ENCODE measurements at places on chromosomes 2 and 18.

DNA sequence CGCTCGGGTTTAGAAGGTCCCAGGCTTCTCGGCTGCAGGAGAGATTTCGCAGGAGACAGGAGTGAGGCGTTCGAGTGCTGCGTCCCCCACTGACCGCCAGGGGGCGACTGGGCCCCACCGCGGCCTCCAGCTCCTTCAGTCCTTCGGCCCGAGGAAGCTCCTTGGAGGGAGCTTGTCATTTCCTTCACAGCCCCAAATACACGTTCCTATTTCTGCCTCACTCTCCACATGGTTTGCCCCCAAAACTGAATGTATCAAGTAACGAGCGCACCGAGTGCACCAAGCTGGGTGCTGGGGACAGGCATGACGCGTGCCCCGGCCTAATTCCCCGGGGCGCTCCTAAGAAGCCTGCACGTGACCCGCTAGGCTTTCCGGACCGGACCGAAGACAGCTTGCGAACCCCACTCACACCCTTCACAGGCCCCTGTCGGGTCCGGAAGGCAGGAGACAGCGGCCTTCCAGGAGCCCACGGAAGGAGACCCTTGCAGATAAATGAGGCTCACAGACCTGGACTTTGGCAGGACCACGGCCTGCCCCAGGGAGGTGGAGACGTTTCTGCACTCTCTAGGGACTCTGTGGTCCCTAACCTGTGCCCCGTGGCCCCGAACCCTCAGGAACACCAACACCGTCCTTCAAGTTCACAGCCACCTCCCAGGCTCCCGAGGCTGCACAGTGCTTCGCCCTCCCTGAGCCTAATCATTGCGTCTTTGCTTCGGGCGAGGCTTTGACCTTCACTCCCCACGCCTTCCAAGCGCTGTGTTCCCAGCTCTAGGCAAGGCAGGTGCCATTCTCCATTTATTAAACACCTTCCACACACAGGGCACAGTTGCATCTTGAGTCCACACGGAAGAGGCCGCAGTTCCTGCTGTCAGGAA, 13.0 kb upstream of the FAHD2A start:
- peak; percentile 81 for DNase-seq

DNA sequence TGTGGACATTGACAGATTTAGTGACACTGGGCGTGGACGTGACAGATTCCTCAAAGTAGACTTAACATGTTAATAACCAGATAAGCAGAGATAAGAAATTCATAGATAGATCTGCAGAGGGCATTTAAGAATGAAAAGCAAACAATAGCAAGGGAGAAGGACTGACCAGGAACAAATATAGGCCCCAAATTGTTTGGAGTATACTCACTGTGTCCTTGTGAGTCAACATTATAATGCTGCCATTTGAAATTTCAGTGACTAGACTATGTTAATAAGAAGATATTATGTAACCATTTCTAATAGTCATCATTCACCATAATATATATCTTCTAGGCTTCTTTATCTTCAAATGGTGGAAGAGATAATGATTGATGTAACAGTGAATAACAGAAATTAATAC, 78.1 kb upstream of the SLC38A11 start:
- DNase-seq, result no peak

GRCh38 chr18:79460481-79461300, 65.0 kb downstream of the NFATC1 start:
- DNase-seq, result peak; percentile 90

GRCh38 chr18:2114765-2115164, 456.5 kb downstream of the METTL4 start:
- DNase-seq, result no peak

DNA sequence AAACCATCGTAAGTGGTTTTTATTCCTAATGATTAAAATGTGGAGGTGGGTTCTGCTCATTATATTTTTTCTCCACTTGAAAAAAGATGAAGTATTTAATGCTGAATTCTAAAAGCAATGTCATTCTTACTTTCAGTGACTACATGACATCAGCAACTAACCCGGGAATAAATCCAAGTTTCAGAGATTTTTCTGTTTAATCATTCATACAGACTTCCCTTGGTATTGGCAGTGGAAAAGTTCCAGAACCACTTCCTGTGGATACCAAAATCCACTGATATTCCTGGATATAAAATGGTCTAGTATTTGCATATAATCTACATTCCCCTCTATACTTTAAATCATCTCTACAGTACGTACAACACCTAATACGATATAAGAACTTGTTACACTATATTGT, 128.6 kb downstream of the ZNF532 start:
- no peak for DNase-seq

DNA sequence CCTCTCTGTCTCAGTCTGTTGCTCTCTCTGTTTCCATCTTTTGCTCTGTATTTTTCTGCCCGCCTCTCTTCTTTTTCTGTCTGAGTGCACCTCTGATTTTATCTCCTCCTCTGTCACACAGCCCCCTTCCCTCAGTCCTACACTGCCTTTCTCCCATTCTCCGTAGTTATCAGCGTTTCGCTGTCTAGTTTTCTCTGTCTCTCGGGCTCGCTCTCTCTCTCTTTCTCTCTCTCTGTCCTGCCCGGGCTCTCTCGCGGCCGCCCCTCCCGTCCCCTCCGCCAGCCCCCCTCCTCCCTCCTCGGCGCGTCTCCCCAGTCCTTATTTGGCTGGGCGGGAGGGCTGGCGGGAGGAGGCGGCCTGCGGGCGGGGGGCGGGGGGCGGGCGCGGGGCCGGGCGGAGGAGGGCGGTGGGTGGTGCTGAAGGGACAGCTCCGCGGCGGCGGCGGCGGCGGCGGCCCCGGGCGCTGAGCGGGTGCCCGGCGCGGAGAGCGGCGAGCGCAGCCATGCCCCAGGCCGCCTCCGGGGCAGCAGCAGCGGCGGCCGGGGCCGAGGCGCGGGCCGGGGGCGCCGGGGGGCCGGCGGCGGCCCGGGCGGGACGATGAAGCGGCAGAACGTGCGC, at the start of gene KCNK3:
TSS of gene KCNK3 (plus strand) at position 444 of the 618 bp plus-strand sequence. CDS start at position 598, 154 bp downstream.
- peak; percentile 74 for DNase-seq

DNA sequence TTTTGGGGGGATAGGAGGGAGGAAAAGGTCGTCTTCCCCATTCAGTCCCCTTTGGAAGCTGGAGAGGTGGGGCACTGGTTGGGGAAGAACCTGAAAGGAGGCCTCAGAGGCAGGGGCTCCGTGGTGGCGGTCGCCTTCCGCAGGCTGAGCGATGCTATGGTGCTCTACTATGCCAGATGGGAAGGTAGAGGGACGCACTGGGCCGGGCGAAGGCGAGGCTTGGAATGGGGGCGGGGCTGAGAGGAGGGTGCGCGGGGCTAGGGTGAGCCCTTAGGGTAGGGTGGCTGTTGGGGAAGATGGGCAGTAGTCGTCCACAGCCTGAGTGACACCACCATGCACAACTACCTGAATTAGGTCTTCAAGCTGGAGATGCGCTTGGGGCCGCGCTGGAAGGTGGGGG, 11.1 kb downstream of the ZAP70 start:
- no peak for DNase-seq

- no peak for DNase-seq
Measured at GRCh38 chr18:79760881-79761280, 36.9 kb upstream of the KCNG2 start.

DNA sequence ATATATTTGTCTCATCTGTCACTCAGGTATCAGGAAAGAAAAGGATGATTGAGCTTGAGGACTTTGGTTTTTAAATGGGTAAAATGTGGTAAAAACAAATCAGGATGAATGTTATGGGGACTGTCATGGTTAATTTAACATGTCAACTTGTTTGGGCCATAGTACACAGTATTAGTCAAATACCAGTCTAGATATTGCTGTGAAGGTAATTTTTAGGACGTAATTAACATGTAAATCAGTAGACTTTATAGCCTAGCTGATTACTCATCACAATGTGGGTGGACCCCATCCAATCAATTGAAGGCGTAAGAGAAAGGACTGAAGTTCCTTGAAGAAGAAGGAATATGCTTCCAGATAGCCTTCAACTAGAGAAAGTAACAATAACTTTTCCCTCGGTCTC, 275.7 kb upstream of the ZNF804A start:
- no peak for DNase-seq

DNA sequence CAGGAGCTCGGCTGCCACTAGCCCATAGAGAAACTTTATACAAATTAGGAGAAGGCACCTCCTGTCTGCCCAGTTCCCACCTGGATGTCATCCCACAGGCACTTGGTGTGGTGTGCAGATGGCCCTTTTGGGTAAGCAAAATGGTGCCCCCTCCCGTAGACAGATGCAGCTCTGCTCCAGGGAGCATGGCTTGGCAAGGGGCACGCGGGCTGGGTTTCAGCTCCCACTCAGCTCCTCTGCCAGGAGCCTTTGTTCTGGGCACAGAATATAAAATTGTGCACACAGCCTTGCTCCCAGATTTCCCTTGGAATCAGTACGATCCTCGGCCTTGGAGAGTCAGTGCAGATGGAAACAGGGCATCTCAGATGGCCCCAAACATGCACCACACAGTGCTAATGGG, 20.3 kb upstream of the KCNF1 start:
- DNase-seq, result no peak

- peak; percentile 89 for DNase-seq
Measured at GRCh38 chr2:218908721-218909619, 28.3 kb downstream of the WNT10A start.

GRCh38 chr2:204060841-204061240, 124.3 kb downstream of the ICOS start:
- DNase-seq, result no peak

GRCh38 chr18:13500869-13501542, 225.4 kb downstream of the FAM210A start:
- no peak for DNase-seq

DNA sequence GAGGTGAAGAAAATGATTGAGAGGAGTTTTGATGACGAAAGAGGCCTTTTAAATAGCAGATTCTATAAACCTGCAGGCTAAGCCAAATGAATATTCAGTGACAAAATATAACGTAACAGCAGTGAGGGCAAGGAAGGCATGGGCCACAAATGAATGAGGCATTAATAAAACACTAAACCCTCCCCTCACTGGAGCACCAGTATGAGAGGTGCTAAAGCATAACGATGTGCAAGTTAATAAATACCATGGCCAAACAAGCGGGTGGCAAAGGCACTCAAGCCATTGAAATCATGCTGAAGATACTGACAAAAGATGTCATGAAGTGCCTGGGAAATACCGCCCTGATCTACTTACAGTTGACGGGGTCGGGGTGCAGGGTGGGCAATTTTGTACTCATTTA, 30.2 kb upstream of the LONRF2 start:
- no peak for DNase-seq

- DNase-seq, result no peak
Measured at GRCh38 chr18:55245211-55245614, 286.0 kb upstream of the CCDC68 start.

GRCh38 chr18:28469946-28470345, 293.0 kb upstream of the CDH2 start:
- DNase-seq, result no peak

DNA sequence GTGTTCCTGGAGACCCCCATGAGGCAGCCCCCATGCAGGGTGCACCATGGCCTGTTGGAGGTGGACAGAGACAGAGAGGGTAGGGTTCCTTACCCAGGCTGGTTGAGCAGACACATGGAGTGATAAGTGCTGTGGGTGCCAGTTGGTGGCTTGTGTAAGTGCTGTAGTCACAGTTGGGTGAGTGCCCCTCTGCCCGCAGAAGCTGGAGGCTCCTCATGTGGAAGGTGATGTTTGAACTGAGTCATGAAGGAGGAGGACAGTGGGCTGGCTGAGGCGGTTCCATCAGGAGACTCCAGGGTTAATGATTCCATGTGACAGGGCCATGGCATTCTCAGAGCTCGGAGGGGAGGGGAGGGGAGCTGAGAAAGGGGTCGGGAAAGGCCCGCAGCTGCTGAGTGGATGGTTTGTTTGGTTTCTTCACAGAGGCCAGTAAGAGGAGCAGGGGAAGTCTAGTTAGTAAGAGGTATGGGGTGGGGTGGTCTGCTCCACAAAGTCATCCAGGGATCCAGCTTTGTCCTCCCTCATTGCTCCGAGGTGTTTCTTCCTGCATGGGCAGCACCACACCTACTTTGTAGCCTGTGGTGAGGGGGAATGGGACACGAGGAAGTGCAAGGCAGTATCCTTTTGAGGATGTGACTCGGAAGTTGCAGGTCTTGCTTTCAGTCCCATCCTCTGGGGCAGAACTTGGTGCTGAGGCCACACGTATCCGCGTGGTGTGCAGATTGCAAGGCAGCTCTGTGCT, 13.6 kb downstream of the IMPA2 start:
- DNase-seq, result no peak

GRCh38 chr18:7221424-7222155, 9.3 kb upstream of the LRRC30 start:
- peak; percentile 28 for DNase-seq

DNA sequence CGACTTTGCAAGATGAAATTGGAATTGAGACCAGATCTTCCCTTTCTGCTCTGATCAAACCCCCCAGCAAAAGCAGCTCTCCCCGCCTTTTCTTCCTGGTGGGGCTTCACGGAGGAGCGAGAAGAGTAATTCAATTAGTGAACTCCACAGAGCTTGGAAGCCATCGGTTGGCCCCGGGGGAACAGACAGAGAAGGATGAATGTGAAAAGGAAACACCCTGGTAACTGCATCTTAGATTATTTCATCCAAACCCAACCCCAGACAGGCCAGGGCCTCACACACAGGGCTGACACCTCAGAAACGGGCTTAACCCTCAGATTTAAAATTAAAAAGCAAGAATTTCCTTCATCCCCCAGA, 18.3 kb downstream of the SMAD7 start:
- no peak for DNase-seq

DNA sequence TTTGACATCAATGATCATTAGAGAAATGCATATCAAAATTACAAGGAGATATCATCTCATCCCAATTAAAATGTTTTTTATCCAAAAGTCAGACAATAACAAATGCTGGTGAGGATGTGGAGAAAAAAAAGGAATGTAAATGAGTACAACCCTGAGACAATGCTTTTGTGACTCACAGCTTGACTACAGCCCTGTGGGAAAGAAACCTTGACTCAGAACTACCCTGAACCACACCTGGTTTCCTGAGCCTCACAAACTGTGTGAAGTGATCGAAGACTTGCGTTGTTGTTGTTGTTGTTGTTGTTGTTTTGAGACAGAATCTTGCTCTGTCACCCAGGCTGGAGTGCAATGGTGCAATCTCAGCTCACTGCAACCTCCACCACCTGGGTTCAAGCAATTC, 266.6 kb upstream of the MYT1L start:
- no peak for DNase-seq

DNA sequence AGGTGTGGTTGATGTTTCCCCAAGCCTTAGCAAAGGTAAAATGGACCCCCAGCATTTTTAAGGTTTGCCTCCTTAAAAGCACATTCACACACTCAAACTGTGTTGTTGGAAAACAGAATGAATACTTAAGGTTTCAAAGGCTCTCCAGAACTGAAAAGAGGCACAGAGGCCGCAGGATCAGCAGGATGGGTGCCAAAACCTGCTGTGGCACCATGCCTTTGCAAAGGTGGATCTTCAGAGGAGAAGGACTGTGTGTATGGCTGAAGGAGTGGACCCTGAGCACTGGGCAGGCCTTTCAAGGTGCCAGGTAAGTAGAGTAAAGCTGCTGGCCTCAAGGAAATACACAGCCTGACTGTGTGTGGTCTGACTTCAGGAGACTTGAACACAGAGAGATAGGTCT, 127.3 kb downstream of the XRCC5 start:
- DNase-seq, result no peak

All from GM20000 (cell line).